ENCODE measurements at places on chromosomes 7 and 10.

- DNase-seq = no peak
Observed at GRCh38 chr7:15015545-15016314, 113.2 kb upstream of the DGKB start.

- DNase-seq = no peak
Observed at GRCh38 chr7:20508109-20508508, 107.4 kb upstream of the ABCB5 start.

DNA sequence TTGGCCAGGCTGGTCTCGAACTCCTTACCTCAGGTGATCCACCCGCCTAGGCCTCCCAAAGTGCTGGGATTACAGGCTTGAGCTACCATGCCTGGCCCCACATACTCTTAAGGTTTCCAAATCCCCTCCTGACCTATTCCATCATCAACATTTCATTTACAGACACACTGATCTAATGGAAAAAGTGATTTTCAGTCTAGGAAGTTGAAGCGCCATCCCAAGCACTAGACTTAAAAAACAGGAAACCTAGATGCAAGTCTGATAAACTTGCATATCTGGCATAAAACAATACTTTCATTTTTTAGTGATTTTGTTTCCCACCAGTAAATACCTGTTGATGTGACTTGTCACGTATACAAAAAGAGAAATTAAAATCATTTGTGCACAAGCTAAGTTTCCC is 44.0 kb downstream of the DNMBP start:
- DNase-seq = no peak

DNA sequence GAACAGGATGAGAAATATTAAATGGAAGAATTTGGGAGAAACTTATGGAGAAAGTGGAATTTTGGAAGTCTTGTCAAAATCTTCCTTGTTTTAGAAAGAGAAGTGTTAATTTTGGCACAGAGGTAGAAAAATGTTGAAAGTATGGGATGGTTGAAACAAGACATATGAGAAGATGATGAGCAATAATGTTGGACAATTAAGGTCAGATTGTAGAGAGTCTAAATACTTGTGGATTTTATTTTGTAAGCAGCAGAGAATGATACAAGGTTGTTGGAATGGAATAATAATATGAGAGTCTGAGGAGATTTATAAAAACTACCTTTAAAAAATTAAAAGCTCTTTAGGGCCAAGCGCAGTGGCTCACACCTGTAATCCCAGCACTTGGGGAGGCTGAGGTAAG is 34.6 kb downstream of the PHTF2 start:
- DNase-seq = no peak

- DNase-seq = no peak
Observed at GRCh38 chr10:10730471-10731043, 287.1 kb upstream of the CELF2 start.

GRCh38 chr10:33635967-33636515 is 301.6 kb upstream of the NRP1 start:
- DNase-seq = no peak

Data from activated CD4-positive, alpha-beta T cell treated with anti-CD3 and anti-CD28 coated beads, Interleukin-2, amount 50 U/mL, for 24 hours (primary cell).